ENCODE measurements at places on chromosomes 5 and 9. TPM values are rescaled to one million over a fixed set of nuclear protein-coding genes. Genes with fewer than 3 reads are reported as not detected.

DNA sequence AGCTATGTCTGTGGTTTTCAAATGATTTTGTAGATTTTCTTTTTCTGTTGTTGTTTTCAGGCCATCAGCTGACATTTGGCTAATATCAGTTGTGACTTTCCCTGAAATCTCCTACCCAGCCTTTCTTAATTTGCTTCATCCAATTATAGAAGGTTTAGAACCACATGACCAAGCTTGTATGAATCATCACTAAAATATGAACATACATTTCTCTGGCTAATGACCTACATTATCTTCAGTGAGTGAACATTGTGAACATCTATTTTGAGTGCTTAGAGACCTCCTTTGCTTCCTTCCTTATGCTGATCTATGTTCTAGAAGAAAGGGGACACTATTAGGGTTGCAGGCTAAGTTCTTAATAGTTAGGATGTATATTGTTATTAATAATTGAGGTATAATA, 532.5 kb downstream of the RAB3C start:
- peaks cover 14% of the 10 kb centered on the region for H3K4me1 ChIP-seq
- H3K27ac ChIP-seq, result no peak overlapping the region
- no peak overlapping the region for H3K4me3 ChIP-seq
- peaks cover 7% of the 10 kb centered on the region for H3K36me3 ChIP-seq
- DNase-seq, result no peak
- no peaks in the 10 kb centered on the region for H3K27me3 ChIP-seq

GRCh38 chr5:163293836-163294235, 143.6 kb upstream of the CCNG1 start:
- DNase-seq, result no peak
- H3K27me3 ChIP-seq, result no peaks in the 10 kb centered on the region
- H3K27ac ChIP-seq, result no peak overlapping the region
- no peaks in the 10 kb centered on the region for H3K36me3 ChIP-seq
- H3K4me1 ChIP-seq, result no peaks in the 10 kb centered on the region

GRCh38 chr5:160938532-160938931, 86.5 kb upstream of the ATP10B start:
- no peak for DNase-seq
- no peaks in the 10 kb centered on the region for H3K36me3 ChIP-seq
- H3K27me3 ChIP-seq, result no peaks in the 10 kb centered on the region
- no peaks in the 10 kb centered on the region for H3K4me1 ChIP-seq
- no peak overlapping the region for H3K27ac ChIP-seq

GRCh38 chr9:90921104-90921503, 119.5 kb downstream of the SYK start:
- H3K4me3 ChIP-seq, result no peak overlapping the region
- H3K27me3 ChIP-seq, result no peaks in the 10 kb centered on the region

DNA sequence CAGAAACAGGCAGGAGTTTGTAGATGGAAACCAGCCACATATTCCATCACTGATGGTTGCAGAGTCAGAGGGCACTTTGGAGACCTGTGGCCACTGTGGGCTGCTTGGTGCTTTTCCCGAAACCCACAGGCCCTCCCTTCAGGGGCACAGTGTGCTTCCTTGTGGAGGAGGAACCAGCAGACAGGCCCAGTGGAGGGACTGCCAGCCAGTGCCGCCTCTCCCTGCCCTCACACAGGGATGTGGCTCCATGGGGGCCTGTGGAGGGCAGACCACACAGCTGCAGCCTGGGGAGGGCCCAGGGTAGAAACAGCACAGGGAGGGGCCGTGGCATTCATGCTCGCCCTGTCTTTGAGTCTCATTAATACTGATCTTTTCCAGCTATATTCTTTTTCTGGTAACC, 35.2 kb downstream of the CEP72 start:
- H3K4me1 ChIP-seq, result no peaks in the 10 kb centered on the region
- H3K27me3 ChIP-seq, result no peaks in the 10 kb centered on the region
- no peak for DNase-seq
- H3K4me3 ChIP-seq, result no peak overlapping the region
- H3K36me3 ChIP-seq, result peaks cover 27% of the 10 kb centered on the region

DNA sequence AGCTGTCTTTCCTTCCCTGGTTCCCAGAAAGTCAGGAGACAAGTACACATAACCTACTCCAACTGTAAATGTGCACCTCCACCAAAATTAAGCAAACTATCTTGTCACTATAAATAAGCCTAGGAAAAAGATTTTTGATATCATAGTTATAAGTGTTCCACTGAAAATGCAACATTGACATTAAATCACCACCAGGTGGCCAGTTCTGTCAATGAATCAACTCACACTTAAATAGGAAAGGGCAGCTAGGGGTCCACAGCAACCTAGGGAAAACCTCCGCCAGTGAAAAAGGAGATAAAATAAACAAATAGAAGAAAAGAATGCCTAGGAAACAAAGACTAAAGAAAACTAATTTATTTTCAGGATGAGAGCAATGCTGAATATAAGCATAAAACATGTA, 243.0 kb upstream of the PTPRD start:
- no peak overlapping the region for H3K4me3 ChIP-seq
- H3K36me3 ChIP-seq, result no peaks in the 10 kb centered on the region
- no peaks in the 10 kb centered on the region for H3K27me3 ChIP-seq
- no peak overlapping the region for H3K27ac ChIP-seq

GRCh38 chr9:124757616-124758015, 13.5 kb downstream of the NR6A1 start:
- H3K27me3 ChIP-seq, result peaks cover 68% of the 10 kb centered on the region
- H3K4me3 ChIP-seq, result no peak overlapping the region
- H3K36me3 ChIP-seq, result no peaks in the 10 kb centered on the region
- peaks cover 15% of the 10 kb centered on the region for H3K4me1 ChIP-seq

SH2D3C gene
- total RNA-seq, result 25.1 TPM

EMB gene
- total RNA-seq, result 77.6 TPM

FAM200C gene
- total RNA-seq, result 1.3 TPM

PCDHB11 gene
- total RNA-seq, result not detected

Data from activated T-helper 2 cell treated with anti-CD3 and anti-CD28 coated beads, Interferon-gamma antibody, Interleukin-2, Interleukin-4, amounts not matched to agents 10 μg/mL and 5 μg/mL and 100 μg/mL, durations not matched to agents 14 hours and 24 hours and 36 hours (primary cell).